ENCODE measurements at places on chromosomes 5 and 9.

GRCh38 chr9:93171261-93171990 lies 12.5 kb upstream of the WNK2 start:
- no peaks in the 10 kb centered on the region for H3K4me1 ChIP-seq
- H3K36me3 ChIP-seq: no peaks in the 10 kb centered on the region
- no peaks in the 10 kb centered on the region for H3K27me3 ChIP-seq

- H3K27ac ChIP-seq: no peak overlapping the region
- H3K4me3 ChIP-seq: no peak overlapping the region
- no peaks in the 10 kb centered on the region for H3K4me1 ChIP-seq
Measured at GRCh38 chr5:68441309-68442073, 225.9 kb downstream of the PIK3R1 start.

GRCh38 chr5:91189480-91190313 lies 193.4 kb downstream of the ARRDC3 start:
- no peaks in the 10 kb centered on the region for H3K36me3 ChIP-seq
- no peak overlapping the region for H3K27ac ChIP-seq
- H3K4me1 ChIP-seq: no peaks in the 10 kb centered on the region
- no peak overlapping the region for H3K4me3 ChIP-seq

GRCh38 chr5:128384068-128384467 lies 154.0 kb downstream of the FBN2 start:
- H3K27me3 ChIP-seq: no peaks in the 10 kb centered on the region
- no peak for DNase-seq
- H3K4me3 ChIP-seq: no peak overlapping the region
- peaks cover 5% of the 10 kb centered on the region for H3K36me3 ChIP-seq
- no peak overlapping the region for H3K27ac ChIP-seq
- no peaks in the 10 kb centered on the region for H3K4me1 ChIP-seq

DNA sequence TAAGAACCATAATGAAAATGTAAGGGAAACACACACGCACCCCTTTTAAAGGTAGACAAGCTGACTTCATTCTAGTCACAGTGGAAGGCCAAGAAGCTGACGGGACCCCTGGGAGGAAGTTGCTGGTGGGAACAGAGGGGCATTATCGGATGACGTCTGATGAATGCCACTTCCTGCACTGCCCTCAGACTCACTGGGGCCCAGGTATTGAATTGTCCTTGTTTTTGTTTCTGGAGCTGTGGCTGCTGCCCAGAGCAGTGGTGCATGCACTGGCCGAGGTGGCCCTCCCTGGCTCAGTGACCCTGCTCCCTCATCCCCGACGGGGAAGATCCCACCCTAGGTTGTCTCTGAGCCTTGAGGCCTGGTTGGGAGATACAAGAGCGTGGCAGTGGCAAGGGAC lies 15.3 kb upstream of the RPL26L1 start:
- H3K4me3 ChIP-seq: no peak overlapping the region
- H3K27ac ChIP-seq: no peak overlapping the region
- H3K4me1 ChIP-seq: no peaks in the 10 kb centered on the region
- peaks cover 42% of the 10 kb centered on the region for H3K36me3 ChIP-seq
- DNase-seq: no peak

DNA sequence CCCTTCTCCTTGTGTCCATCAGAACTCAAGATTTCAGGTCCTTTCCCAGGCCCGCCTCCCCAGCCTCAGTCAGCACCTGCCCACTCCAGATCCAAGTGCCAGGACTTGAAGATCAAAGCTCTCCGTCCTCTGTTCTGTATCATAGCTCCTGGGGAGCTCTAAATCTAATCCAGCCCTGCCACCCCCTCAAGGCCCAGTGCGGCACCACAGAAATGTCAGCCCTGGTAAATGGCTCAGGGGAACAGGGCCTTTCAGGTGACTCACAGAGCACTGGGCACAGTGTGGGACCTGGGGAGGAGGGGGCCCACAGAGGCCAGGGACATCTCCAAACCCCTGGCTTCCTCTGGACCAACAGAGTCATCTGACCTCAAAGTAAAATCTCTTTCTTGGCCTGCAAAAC lies 6.0 kb downstream of the CSF2 start:
- no peak overlapping the region for H3K4me3 ChIP-seq
- H3K36me3 ChIP-seq: no peaks in the 10 kb centered on the region
- H3K27me3 ChIP-seq: no peaks in the 10 kb centered on the region
- no peaks in the 10 kb centered on the region for H3K4me1 ChIP-seq

- H3K4me3 ChIP-seq: peak within 1 kb of the TSS; percentile 64
- no peaks in the 10 kb centered on the region for H3K4me1 ChIP-seq
- DNase-seq: peak; percentile 47
- H3K27ac ChIP-seq: no peak within 1 kb of the TSS
- H3K27me3 ChIP-seq: peaks cover 56% of the 10 kb centered on the region
Measured at GRCh38 chr9:34628656-34629490, at the start of gene ARID3C. Gene ARID3C (minus strand): TSS chr9:34629066. CDS start chr9:34628014, 1,052 bp downstream.

DNA sequence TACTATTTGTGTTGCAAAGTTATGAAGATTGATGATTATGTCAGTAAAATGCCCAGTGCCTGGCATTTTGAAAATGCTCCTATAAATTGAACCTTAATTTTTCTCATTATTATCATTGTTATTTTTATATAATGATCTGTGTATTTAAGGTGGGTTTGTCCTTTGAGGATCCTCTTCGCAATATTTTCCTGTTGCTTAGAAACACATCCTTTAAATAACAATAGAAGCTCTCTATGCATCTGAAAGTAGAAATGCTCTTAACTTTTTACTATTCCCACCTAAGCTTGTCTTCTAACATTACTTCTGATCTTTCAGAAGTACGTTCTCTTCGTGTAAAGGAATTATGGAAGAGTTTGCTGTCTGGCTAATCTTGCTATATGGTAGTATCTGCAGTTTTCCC lies 214.7 kb upstream of the TLX3 start:
- H3K4me3 ChIP-seq: no peak overlapping the region
- H3K27me3 ChIP-seq: no peaks in the 10 kb centered on the region
- H3K27ac ChIP-seq: no peak overlapping the region
- peaks cover 4% of the 10 kb centered on the region for H3K4me1 ChIP-seq
- peaks cover 34% of the 10 kb centered on the region for H3K36me3 ChIP-seq

- H3K27me3 ChIP-seq: no peaks in the 10 kb centered on the region
- peak; percentile 89 for DNase-seq
- no peak overlapping the region for H3K4me3 ChIP-seq
Measured at GRCh38 chr9:137217276-137218211, 4.5 kb downstream of the RNF208 start.

DNA sequence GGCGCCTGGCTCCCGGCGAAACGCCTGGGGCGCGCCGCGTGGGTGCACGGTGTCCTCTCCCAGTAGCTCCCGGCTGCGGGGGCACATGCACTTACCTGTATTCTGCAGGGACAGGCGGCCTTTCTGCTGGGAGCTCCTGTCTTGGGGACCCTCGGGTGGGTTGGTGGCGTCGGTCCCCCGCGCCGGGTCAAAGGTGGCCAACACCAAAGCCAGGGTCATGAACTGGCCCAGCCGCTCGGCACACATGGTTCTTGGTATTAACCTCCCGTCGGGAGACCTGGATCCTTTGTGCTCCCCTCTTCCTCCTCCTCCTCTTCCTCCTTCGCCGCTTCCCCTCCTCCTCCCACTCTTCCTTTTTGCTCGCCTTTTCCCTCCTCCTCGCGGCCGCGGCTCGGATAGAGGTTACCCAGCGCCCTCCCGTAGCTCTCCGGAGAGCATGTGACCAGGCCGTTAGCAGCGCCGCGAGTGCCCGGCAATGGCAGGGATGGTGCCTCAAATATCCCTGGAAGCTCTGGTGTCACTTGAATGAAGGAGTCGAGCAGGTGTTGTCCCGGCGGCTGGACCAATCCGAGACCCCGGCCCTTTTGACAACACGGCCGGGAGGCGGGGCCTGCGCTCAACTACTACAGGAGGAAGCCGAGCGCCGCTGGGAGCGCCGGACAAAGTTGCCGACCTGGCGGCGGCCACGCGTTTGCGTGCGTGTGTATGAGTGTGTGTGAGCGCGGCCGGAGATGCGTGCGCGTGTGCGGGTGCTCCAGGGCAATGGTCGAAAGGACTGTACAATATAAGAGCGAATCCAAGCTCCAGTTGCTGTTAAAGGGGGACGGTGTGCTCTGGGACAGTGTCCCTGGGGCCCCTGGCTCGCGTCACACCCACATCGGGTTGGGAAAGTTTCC lies at the start of gene STC2:
STC2 (minus strand) TSS at position 467 of the 896 bp plus-strand sequence; CDS start at position 246, 221 bp downstream.
- no peaks in the 10 kb centered on the region for H3K4me1 ChIP-seq
- no peaks in the 10 kb centered on the region for H3K27me3 ChIP-seq
- no peak within 1 kb of the TSS for H3K27ac ChIP-seq
- DNase-seq: peak; percentile 98

- no peak for DNase-seq
- no peaks in the 10 kb centered on the region for H3K4me1 ChIP-seq
- H3K36me3 ChIP-seq: no peaks in the 10 kb centered on the region
- no peak overlapping the region for H3K4me3 ChIP-seq
- no peaks in the 10 kb centered on the region for H3K27me3 ChIP-seq
Measured at GRCh38 chr5:149658299-149658698, 71.8 kb upstream of the PPARGC1B start.

DNA sequence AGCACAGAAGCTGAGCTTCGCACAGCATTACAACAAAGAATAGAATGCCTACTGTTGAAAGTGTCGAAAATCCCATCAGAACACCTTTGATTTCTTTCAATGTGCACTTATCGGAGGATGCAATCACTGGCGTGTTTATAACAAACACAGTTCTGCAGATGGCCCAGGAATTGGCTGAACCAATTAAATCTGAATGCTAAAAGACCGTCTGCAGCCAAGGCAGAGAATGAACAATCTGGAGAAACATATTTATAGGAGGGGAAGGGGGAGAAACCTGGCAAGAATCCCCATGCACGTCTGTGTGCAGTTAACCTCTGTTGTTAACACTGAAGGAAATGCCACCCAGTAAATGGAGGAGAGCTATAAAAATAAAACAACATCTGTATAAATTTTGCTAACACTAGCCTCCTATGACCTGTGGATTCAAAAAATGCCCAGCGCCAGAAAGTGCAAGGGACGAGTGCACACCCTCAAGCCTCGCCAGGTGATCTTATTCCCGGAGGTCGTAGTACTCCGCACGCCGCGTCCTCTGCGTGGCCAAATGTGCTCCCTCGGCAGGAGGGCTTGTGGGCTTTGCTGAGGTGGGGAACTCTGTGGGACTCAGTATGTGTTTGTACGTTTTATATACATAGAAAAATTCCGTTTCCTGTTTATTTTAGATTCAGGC lies 56.8 kb downstream of the PTCH1 start:
- H3K4me3 ChIP-seq: no peak overlapping the region
- no peaks in the 10 kb centered on the region for H3K27me3 ChIP-seq
- H3K36me3 ChIP-seq: peaks cover 73% of the 10 kb centered on the region
- no peak overlapping the region for H3K27ac ChIP-seq

DNA sequence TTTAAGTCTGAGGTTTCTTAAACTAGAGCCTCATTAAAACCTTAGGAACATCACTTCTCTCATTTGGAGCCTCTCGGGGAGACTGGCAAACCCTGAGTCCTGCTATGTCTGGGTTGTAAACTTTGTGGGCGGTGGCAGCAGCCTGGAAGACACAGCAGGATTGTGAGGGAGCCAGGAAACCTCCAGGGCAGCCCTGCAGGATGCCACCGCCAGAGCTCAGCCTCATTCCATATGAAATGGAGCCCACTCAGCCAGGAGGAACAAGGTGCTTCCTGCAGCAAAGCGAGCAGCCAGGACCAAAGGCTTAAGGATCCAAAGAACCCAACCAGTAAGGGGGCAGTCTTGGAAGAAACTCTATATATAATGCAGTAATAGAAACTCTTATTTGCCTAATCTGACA lies 37.9 kb upstream of the IDNK start:
- H3K27ac ChIP-seq: no peak overlapping the region
- H3K4me3 ChIP-seq: no peak overlapping the region
- no peaks in the 10 kb centered on the region for H3K36me3 ChIP-seq
- no peaks in the 10 kb centered on the region for H3K27me3 ChIP-seq
- peak; percentile 49 for DNase-seq

DNA sequence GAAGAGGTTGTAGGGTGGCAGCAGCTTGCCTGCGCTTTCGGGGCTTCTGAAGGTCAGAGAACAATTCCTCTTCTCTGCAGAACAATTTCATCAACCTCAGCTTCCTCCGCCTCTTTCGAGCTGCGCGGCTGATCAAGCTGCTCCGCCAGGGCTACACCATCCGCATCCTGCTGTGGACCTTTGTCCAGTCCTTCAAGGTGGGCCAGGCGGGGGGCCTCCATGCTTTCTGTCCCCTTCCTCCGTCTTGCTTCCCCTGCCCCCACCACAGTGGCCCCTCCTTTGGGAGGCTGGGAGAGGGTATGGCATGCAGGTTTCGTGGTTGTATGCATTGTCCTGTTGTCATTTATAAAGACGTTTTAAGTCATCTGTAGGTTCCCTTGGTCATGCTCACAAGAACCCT lies 195.8 kb downstream of the CACNA1B start:
- no peaks in the 10 kb centered on the region for H3K27me3 ChIP-seq
- no peak for DNase-seq
- H3K4me3 ChIP-seq: no peak overlapping the region

GRCh38 chr5:8864053-8864452 lies 681.8 kb downstream of the SEMA5A start:
- H3K27me3 ChIP-seq: no peaks in the 10 kb centered on the region
- no peak overlapping the region for H3K27ac ChIP-seq
- H3K36me3 ChIP-seq: no peaks in the 10 kb centered on the region
- no peak overlapping the region for H3K4me3 ChIP-seq

- H3K4me3 ChIP-seq: 0 out of 3 replicates have a peak overlapping the region, but pooled peaks have one; percentile 20
- H3K36me3 ChIP-seq: peaks cover 6% of the 10 kb centered on the region
- peak; percentile 77 for DNase-seq
- H3K4me1 ChIP-seq: no peaks in the 10 kb centered on the region
Measured at GRCh38 chr9:130235558-130236435, 29.8 kb upstream of the HMCN2 start.

GRCh38 chr9:134768332-134768708 lies 112.3 kb upstream of the FCN2 start:
- H3K4me1 ChIP-seq: no peaks in the 10 kb centered on the region
- no peak overlapping the region for H3K4me3 ChIP-seq
- no peaks in the 10 kb centered on the region for H3K27me3 ChIP-seq

- H3K36me3 ChIP-seq: peaks cover 8% of the 10 kb centered on the region
- 0 out of 2 replicates have a peak, but pooled peaks cover 1% of the 10 kb centered on the region for H3K27me3 ChIP-seq
- no peak overlapping the region for H3K27ac ChIP-seq
- no peak for DNase-seq
- H3K4me3 ChIP-seq: no peak overlapping the region
Measured at GRCh38 chr5:124669956-124670721, 76.3 kb downstream of the ZNF608 start.

DNA sequence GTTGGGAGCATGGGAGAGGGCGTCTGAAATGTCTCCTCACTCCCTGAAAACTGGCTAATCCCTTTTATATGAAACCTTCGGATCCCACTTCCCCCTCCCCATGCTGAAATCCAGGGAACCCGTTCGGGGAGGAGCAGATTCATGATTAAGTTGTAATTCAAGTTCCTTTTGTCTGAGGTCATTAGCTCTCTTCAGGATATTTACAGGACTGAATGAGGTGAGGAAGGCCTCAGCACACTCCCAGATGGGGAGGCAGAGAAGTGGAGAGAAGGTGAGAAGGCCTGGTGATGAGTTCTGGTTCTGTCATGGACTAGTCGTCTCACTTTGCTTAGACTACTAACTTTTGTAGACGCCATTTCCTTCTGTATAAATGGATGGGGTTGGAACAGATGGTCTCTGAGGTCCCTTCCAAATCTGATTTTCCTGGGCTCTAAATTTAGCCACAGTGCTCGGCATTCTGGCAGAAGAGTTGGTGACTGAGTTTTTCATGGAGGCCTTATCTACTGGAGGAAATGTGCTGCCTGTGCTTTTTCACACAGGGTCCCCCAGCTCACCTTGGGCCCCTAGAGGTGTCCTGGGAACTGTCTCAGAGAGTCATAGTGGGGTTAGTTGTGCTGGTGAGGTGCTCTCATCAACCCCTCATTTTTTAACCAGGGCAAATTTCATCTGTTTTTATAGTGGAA lies 62.3 kb downstream of the PRDM6 start:
- no peaks in the 10 kb centered on the region for H3K27me3 ChIP-seq
- no peak for DNase-seq
- no peaks in the 10 kb centered on the region for H3K36me3 ChIP-seq
- peaks cover 2% of the 10 kb centered on the region for H3K4me1 ChIP-seq

- H3K4me1 ChIP-seq: no peaks in the 10 kb centered on the region
- H3K36me3 ChIP-seq: no peaks in the 10 kb centered on the region
- no peak overlapping the region for H3K27ac ChIP-seq
- no peak for DNase-seq
Measured at GRCh38 chr9:134724202-134724911, 82.8 kb downstream of the COL5A1 start.
